Gastrocnemius medialis (tissue), 4 donors: ENCODE measurements at places on chromosomes 1 and 21.

DNA sequence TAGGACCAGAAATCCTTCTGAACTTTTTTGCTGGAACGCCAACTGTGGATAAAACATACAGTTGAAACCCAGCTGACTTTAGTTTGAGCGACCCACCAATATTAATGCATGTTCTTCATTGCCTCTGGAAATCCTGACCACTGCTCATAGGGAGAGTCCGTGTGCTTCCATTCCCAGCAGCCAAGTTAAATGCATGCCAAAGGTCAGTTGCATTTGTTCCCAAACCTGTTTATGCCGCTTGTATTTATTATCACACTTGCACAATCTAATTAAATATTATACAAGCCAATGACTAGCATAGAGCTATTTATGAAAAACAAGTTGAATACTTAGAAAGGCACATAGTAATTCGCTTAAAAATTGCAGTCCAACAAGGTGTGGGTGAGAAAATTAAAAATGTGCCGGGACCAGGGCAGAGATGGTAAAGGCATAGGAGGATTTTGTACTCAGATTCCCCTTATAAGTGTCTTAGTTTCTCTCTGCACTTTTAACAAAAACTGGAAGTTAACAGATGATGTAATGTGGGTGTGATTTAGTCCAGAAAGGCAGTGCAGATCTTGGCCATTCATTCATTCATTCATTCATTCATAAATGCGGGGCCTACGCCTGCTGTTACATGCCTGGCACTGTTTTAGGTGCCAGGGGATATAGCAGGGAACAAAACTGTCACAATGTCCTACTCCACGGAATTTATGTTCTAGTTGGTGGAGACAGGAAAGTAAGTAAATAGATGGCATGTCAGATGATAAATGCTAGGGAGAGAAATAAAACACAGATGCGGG is 99.7 kb downstream of the PRDM2 start:
- no peak for DNase-seq

- no peak for DNase-seq
Observed at GRCh38 chr1:225155555-225155954, 226.1 kb downstream of the DNAH14 start.

- no peak for DNase-seq
Observed at GRCh38 chr1:5814046-5814619, 178.1 kb downstream of the NPHP4 start.

- no peak for DNase-seq
Observed at GRCh38 chr1:184647471-184647870, 107.2 kb downstream of the EDEM3 start.

GRCh38 chr1:178174539-178174938 is 80.6 kb downstream of the RASAL2 start:
- DNase-seq = no peak

GRCh38 chr1:169321539-169321938 is 46.1 kb downstream of the NME7 start:
- no peak for DNase-seq

DNA sequence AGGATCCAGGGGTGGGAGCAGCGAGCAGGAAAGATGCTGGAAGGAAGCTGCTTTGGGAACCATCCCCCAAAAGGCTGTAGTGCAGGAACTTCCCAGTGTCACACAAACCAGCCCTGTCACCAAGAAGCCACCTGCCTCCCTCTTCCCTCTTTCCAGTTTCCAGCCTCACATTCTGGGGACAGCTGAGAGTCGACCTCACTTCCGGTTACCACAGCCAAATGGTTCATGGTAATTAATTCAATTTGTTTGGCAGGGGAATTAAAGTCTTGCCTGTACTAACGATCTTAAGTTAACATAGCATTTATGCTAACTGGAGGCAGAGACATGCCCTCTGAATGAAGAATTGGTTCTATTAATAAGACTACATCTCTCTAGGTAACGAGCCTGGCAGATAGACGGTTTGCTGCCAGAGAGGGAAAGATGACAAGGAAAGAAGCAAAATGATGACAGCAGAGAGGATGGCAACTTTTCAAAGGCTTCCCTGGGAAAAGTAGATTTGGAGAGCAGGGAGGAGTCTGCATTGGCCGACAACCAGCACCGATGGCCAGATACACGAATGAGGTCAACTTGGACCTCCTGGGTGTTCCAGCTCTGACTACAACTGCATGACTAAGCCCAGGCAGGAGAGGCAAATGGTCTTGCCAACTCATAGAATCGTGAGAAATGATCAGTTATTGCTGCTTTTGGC is 64.1 kb downstream of the TMCO4 start:
- DNase-seq = peak; percentile 47

DNA sequence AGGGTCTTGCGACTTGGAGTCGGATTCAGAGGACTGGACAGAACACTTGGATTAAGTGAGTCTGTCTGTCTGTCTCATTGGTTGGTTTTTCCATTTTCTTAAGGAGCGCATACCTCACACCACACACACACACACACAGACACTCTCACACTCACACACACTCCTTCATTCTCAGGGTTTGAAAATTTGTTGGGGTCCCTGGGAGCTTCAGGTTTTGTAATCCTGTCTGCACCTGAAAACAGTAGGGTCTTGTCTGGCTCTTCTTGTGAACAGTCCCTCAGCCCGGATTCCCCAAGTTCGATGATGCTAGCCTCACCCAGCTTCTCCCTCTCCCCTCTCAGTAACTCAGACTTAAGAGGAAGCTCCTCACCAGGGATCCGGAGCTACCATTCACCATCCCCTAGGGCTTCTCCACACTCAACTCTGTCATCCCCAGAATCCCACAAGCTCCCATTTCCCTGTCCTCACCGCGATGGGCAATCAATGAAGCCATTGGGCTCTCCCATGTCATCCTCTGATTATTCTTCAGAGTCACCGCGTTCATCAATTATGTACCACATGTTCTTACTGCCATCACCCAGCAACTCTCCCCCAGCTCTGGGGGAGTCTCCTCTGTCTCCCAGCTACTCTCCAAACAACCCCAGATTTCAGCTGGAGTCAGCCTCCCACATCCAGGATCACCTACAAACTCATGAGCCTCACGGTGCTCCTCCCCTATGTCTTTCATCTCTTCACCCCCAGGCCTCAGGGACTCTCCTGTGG is 1530.9 kb upstream of the TPTE start:
- no peak for DNase-seq

DNA sequence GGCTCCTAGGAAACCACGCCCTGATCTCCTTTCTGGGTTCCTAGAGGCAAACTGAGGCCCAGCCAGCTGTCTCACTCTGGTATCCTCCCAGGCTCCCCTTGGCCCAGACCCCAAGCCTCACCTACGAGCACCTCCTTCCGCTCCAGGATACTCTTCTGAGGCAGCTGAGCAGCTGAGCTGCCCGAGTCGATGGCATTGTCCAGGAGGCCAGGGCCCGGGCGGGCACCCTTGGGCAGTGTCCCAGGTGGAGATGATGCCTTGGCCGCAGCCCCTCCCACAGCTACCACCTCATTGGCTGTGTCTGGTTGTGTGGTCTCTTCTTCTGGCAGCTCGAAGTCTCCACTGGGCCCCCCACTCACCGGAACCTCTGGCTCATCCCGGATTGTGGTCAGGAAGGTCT is 34.4 kb downstream of the SDC3 start:
- DNase-seq = no peak

DNA sequence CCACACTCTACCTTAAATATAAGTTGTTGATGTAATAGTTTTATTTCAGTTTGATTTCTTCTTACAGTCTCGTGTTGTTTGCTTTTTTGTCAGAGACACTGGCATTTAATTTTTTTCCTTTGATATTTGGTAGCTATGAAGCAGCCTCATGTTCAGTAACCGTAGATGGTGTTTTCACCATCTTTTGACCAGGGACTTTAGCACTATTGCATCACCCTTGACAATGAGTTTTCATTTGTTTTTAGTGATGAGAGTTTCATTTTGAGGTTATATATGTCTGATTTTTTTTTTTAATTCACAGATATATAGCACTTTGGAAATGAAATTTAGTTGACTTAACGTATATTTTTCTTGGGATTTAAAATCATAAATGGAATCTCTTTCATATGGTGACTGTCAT is 36.2 kb downstream of the CEP350 start:
- no peak for DNase-seq

DNA sequence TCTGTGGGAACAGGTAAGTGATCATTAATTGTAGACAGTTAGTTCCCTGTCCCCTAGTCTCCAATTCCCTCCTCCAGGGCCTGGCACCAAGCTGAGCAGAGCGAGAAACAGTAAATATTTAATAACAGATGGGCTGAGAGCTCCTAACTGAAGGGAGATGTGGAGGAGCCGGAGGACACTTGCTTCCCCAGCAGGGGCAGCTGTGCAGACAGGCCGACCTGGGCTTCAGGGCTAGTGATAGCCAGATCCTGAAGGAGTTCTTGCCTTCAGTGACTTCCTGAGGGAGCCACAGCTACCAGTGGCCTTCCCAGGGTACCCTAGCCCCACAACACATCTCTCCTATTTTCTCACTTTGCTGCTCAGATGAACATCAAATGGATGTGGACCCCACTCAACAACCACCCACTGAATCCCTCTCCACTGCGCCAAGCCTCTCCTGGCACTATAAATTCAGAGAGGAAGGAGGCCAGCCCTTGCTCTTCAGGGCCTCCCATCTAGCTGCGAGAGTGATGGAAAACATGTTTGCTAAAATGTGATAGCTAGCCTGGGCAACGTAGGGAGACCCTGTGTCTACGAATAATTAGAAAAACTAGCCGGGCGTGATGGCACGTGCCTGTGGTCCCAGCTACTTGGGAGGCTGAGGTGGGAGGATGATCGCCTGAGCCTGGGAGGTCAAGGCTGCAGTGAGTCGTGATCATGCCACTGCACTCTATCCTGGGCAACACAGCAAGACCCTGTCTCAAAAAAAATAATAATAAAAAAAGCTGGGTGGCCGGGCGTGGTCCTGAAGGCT is 26.9 kb upstream of the SYNC start:
- DNase-seq = no peak

DNA sequence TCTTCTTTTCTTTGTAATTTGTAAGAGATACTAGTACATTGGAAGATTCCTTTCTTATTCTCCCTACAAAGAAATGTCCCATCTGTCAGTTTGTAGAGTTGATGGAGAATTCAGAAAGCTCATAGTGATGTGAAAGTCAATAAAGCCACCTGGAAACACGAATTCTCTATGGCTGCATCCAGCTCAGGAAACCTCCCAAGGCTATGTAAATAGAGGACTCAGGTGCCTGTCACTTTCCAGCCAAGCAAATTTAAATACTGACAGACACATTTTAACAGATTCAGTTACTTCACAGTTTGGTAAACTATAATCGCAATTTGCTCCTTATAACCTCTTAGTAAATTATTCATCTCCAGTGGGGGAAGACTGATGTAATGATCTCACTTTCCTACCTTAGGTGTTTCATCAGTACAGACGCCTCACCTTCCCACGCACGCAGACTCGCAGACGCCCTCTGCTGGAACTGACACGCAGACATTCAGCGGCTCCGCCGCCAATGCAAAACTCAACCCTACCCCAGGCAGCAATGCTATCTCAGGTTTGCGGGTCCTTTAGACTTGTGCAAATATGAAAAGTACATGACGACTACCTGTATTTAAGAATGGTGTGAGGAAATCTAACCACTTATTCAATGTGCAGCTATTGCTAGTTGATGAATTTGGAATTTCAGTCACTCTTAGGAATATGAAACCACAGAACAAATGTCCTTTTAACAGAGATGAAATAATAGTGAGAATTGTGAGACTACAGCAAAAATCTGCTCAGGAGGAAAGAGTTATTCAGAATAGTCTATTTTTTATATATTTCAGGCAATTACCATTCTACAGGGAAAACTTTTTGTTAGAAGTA is 60.6 kb downstream of the PTPRC start:
- DNase-seq = no peak
